ENCODE measurements at places on chromosomes 3 and 15. TPM values are rescaled to one million over a fixed set of nuclear protein-coding genes. Genes with fewer than 3 reads are reported as not detected.
A peak's percentile ranks its signal among the peaks of the same experiment; 100 is the strongest.

Gene TMEM266
- total RNA-seq = not detected

Gene SH3BP5
- 31.2 TPM for total RNA-seq

Gene ZNF35
- total RNA-seq = 14.8 TPM

Gene CKMT1A
- total RNA-seq = not detected

Gene IP6K1
- 60.3 TPM for total RNA-seq

GRCh38 chr3:6018456-6018855, 830.9 kb downstream of the EDEM1 start:
- DNase-seq = no peak

GRCh38 chr3:160827516-160827915, 71.5 kb downstream of the PPM1L start:
- no peak for DNase-seq

GRCh38 chr15:64636556-64636955, 138.8 kb downstream of the RBPMS2 start:
- no peak for DNase-seq

- DNase-seq = no peak
Observed at GRCh38 chr15:90597577-90597976, 67.9 kb downstream of the CRTC3 start.

- peak; percentile 64 for DNase-seq
Observed at GRCh38 chr15:68387381-68388143, 44.4 kb downstream of the ITGA11 start.

GRCh38 chr15:41474941-41475340, 18.7 kb upstream of the ITPKA start:
- no peak for DNase-seq

GRCh38 chr15:100114100-100114499, 227.7 kb downstream of the ADAMTS17 start:
- no peak for DNase-seq

DNA sequence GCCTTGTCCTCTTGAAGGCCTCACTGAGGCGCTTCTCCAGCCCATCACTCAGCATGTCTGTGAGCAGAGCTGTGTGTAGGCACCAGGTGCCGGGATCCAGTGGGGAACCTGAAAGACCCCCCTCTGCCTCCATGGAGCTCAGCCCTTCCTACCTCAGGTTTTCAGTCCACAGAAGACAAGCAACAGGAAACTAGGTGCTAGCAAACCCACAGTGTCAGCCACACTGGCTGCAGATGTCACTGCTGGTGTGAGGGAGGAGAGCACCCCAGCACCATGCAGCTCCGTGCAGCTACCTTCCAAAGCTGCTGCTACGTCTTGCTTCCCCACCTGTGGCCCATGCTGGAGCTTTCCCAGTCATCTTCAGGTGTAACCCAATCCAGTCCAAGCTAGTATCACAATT, 17.9 kb downstream of the PSTPIP1 start:
- no peak for DNase-seq

GRCh38 chr3:149227591-149228268, 6.1 kb upstream of the CP start:
- DNase-seq = no peak

GRCh38 chr15:80730926-80731325, 35.8 kb downstream of the ABHD17C start:
- no peak for DNase-seq

GRCh38 chr15:40259021-40259420, 20.2 kb downstream of the PAK6 start:
- DNase-seq = no peak
